ENCODE measurements at places on chromosomes 2 and 18.

DNA sequence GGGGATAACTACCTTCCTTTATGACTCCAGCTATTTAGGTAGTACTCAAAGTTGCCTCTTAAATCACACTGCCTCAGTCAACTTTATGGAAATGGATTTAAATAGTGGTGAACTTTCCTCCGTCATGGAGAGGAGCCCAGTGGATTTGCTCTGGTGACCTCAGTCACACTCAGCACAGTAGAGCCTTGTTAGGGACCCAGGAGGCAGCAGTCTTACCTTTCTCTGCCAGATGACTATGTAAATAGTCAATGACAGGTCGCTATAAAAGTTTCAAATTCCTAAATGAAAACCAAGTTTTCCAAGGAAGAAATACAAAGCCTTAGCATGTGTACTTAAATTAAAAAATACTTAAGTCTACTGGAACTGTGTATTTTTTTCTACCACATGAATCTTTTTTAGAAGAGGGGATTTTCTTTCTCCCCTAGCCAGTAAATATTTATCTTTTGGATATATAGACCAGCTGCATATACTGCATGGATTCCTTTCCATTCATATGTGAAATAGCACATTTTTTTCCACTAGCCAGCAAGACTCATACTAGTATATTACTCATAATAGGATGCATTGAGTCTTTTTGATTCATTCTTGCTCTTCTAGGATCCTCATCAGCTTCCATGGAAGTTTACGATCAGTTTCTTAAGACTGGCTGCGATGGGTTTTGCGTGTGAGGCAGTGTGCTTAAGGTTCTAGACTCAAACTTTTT, 147.1 kb downstream of the FMNL2 start:
- DNase-seq: no peak

GRCh38 chr18:51711298-51711889, 513.9 kb upstream of the MEX3C start:
- DNase-seq: no peak

DNA sequence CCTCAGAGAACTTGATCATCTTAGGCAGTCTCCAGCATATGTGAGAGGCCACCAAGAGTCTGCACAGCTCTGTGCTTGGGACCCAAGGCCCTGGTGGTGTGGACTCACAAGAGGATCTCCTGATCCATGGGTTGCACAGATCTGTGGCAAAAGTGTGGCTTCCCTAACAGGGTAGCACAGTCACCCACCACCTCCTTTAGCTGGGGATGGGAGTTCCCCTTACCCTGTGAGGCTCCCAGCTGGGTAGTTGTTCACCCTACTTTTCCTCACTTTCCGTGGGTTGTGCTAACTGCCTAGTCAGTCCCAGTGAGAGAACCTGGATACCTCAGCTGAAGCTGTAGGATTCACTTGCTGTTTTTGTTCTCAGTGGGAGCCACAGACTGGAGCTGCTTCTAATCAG, 123.7 kb downstream of the FTCDNL1 start:
- no peak for DNase-seq

DNA sequence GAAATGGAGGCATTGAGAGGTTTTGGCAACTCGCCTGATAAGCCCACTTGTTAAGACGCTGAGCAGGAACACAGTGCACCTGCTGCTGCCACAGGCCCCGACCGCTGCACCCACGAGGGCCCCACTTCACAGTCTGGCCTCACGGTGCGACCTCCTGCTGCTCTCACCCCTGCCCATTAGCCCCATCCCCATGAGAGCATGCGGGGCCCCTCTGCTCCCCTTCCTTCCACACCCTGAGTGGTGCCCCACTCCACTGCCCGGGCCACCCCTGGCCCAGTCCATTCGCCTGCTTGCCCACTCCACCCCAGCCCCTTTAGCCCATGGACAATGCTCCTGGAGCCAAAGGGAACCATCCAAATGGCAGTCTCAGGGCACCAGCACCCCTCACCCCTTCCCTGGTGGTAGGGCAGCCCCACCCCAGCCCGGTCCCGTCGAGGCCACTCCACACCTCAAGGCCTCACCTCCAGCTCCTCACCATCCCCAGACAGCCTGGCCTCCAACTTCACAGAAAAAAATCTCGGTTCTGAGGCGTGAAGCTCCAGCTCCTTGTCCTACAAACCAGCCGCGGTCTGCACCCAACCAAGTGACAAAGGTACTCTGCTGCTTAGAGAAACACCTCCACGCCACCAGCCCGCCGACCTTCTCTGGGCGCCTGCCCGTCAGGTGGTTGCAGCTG, 6.7 kb upstream of the GPR55 start:
- no peak for DNase-seq

DNA sequence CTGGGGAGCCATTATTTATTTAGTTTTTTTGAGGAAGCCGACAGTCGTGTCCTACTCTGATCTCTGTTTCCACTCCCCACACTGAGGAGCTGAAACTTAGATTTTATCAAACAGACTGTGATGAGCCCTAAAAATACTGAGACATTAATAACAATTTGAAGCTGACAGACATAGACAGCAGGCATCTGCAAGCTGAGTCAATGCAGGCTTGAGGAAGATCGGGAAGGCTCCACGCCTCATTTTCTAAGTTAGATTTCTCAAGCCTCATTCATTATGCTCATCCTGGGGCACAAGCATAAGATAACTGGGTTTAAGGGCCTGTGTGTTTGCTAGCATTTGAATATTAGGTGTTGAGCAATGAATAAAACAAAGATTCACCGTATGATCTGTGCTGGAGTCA, 26.3 kb downstream of the EFR3B start:
- no peak for DNase-seq

- no peak for DNase-seq
Measured at GRCh38 chr2:8615576-8616281, 66.1 kb upstream of the ID2 start.

DNA sequence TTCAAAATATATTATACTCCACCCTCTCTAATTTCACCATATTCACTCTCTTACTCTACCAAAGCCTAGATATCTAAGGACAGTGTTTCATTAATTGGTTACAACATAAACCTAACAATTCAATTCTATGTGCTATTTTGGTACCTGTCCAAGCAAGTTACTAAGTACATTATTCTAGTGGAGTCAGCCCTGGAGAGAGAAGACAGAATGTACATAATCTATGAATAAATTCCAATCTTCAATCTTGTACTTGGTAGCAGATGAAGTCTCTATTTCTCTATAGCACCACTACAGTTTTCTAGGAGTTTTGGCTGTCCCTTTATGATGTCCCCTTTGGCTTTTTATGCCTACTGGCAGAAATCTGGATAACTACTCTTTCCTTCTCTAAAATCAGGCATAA, 27.6 kb downstream of the NMUR1 start:
- DNase-seq: no peak

GRCh38 chr2:55901941-55902340, 21.6 kb downstream of the EFEMP1 start:
- DNase-seq: no peak

- DNase-seq: no peak
Measured at GRCh38 chr2:20832606-20833005, 9.7 kb upstream of the LDAH start.

DNA sequence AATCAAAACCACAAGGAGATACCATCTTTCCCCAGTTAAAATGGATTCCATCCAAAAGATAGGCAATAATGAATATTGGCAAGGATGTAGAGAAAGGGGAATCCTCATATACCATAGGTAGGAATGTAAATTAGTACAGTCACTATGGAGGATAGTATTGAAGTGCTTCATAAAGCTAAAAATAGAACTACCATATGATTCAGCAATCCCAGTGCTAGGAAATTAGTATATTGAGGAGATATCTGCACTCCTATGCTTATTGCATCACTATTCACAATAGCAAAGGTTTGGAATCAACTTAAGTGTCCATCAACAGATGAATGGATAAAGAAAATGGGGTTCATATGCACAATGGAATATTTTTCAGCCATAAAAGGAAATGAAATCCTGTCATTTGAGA, 251.2 kb downstream of the ZNF804A start:
- no peak for DNase-seq

DNA sequence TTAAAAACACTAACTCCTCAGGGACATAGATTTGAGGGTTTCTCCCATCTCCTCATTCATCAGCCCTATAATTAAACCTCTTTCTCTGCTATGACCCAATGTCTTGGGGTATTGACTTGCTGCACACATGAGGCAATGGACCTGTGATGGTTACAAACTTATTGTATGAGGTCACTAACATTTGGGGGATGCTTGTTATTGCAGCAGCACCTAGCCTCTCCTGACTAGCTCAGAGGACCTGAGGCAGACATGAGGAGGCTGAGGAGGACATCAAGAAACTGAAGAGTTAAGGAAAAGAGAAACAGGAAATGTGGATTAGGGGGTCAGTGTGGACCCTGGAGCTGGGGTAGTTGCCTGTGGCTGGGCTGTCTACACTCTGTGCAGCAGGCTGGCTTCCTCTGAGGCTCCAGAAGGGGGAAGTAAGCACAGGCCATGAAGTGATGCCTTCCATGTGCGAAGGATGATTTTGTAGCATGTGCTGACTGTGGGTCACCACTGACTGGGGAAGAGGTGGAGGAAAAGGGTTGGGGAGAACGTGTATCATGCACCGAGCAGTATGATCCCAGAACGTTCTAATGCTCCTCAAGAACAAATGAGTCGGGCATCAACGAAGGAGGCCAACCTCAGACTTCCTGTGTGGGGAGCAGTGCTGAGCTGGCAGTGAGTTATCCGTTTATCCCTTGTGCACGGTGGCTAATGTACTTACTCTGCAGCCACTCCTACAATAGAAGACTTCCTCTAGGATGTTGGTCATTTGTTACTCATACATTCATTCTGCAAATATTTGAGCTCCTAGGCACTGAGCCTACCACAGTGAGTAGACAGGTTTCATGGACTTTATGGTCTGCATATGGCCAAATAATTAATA, 42.1 kb upstream of the RFX8 start:
- DNase-seq: no peak

GRCh38 chr2:151120011-151120410, 141.7 kb downstream of the RBM43 start:
- no peak for DNase-seq

DNA sequence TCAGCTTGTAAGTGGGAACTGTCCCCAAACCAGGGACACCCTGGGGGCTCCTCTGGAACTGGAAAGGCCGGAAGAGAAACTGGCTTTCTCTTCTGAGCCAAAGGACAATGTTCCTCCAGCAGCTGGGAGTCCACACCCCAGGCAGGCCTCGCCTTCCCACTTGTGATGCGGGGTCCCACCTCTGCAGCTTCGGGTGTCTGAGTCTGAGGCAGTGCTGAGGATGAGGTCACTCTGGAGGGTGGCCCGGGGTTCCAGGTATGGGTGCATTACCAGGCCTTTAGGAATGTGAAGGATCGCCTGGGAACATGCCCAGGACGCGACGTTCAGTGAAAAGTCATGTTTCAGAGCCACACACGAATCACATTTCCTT, 18.2 kb upstream of the BOK start:
- no peak for DNase-seq

DNA sequence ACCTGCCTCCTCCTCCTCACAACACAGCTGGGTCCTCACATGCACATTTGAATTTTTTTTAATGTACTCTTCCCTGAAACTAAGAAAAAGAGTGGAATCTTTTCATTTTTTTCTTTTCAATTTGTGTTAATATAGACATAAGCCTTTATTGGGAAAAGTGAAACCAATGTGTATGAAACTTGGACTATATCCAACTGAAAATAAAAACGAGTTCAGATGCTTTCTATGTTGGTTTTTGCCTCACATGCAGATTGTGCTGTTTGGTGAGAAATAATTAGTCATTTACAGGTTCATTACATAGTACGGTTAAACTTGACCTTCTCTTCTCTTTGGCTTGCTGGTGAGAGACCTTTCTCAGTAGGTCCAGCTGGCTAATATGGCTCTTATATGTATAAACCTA, 515.2 kb upstream of the FANCL start:
- no peak for DNase-seq

DNA sequence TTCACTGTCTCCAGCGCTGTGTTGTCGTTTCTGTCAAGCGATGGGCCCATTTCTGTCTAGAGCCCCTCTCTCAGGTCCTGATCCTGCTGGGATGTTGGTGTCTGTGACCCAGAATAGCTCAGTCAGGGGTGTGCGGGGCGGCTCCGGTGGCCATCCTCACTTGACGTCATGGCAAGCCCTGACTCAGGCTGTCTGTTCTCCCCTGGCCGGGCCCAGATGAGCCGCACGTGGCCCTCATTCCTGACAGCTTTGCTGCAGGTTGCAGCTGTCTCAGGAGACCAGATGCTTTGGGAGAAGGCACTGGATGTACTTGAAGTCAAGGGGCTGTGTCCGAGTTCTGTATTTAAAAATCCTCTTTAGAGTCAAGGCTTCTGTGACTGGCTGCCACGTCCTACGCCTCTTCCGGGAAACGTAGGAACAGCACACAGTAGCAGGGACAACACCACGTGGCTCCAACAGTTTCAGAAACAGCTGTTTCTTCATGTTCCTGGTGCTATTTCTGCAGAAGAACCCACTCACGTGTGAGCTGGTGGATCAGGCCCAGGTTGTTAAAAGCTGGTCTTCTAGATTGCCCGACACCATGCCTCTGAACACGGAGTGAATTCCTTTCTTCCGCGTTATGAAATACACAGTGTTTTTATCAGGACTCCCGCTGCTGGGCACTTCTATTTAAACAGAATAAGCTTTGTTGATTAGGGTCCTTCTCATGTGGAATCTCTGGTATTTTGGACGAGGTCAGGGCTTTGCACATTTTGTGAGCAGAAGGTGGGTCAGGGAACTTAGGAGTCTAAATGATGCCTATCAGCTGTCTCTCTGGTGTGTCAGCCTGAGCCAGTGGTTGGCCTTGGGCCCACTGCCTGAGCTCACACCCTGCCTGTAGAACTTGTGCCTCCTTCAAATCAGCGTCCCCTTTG, 28.3 kb upstream of the NTSR2 start:
- DNase-seq: no peak

GRCh38 chr18:77098029-77098428, 34.6 kb downstream of the MBP start:
- DNase-seq: no peak

- no peak for DNase-seq
Measured at GRCh38 chr2:188129677-188130076, 162.0 kb upstream of the GULP1 start.

DNA sequence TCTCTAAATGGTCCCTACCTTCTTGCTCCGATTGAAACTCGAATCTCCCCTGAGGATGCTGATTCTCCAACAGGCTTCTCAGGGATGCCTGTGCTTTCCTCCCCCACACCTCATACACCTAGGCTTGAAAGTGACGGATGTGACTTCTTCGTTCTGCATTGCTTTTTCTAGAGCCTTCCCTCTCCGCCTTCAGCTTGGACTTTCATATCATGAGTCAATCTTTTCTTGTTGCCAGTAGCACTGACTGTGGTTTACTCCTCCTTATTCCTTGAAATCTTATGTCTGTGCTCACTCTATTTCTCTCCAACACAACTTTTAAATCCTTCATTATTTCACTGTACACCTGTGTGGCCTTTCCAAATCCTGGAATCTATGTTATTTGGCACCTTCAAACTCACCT, 451.4 kb downstream of the TMX3 start:
- no peak for DNase-seq

- no peak for DNase-seq
Measured at GRCh38 chr2:133365117-133365516, 203.1 kb downstream of the NCKAP5 start.

All from GM19239 (cell line).